ENCODE measurements at places on chromosomes 13 and 19.

- no peak for DNase-seq
These were observed 901.4 kb downstream of the EFNB2 start for GRCh38 chr13:105634059-105634458.

DNA sequence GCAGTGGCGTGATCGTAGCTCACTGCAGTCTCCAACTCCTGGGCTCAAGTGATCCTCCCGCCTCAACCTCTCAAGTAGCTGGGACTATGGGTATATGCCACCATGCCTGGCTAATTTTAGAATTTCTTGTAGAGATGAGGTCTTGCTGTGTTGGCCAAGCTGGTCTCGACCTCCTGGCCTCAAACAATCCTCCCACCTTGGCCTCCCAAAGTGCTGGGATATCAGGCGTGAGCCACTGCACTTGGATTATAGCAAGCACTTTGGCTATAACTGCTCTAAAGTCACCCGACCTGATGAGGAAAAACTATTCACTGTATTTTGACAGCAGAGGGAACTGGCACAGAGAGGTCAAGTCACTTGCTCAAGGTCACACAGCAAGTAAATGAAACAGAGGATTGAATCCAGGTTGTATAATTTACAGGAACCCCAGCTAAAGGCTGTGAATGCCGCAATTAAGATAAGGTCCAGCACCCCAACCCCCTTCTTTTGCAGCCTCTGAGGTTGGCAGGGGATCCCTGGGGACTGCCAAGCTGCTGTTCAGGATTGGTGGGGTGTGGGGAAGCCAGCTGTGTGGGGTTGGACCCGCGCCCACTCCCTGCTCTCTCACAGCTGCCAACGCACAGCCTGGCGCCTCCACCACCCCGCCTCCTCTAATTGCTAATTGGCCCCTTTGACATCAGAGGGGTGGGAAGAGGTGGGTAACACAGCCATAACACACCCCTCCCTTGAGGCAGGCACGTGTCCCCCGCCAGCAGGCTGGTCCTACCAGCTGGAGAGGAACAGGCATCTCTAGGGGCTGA, 6.0 kb downstream of the TMIGD2 start:
- peak; percentile 26 for DNase-seq

- peak; percentile 30 for DNase-seq
These were observed 9.0 kb downstream of the EPS15L1 start for GRCh38 chr19:16462757-16463250.

GRCh38 chr13:105167385-105167784, 1368.1 kb downstream of the EFNB2 start:
- no peak for DNase-seq

DNA sequence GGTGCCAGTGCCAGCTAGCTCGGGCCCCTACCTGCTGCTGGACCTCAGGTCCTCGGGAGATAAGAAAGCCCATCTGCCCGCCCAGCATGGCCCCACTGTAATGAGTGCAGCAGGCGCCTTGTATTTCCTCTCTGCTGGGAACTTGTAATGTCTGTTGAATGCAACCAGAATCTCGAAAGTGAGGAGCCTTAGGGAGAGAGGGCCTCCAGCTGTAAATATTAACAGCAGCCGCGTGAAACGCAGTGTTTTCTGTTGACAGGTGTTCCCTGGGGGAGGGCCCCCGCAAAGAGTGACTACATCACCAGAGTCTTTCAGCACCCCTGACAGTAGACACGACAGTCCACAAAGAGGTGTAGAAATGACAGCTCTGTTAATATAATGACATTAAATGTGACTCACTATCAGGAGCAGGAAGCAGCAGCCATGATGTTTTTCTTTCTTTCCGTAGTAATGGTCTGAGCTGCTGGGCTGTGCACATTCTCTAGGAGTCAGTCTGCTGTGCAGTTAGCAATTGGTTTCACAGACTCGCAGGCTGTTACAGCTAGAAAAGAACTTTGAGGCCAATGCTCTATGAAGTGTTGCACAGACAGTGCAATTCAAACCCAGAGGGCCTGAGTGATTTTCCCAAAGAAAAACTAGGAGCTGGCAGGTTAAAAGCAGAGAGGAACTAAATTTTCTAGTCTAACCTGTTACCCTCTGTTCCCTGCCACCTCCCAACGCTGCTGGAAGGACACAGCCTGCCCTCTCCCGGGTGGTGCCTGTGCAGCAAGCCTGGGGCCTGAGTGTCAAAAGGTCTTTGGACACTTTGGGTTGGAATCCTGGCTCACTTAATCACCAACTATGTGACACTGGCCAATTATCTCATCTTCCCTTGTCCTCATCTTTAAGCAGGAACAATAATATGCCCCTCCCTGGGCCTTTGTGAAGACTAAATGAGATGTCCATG, 58.6 kb upstream of the WASF3 start:
- no peak for DNase-seq

DNA sequence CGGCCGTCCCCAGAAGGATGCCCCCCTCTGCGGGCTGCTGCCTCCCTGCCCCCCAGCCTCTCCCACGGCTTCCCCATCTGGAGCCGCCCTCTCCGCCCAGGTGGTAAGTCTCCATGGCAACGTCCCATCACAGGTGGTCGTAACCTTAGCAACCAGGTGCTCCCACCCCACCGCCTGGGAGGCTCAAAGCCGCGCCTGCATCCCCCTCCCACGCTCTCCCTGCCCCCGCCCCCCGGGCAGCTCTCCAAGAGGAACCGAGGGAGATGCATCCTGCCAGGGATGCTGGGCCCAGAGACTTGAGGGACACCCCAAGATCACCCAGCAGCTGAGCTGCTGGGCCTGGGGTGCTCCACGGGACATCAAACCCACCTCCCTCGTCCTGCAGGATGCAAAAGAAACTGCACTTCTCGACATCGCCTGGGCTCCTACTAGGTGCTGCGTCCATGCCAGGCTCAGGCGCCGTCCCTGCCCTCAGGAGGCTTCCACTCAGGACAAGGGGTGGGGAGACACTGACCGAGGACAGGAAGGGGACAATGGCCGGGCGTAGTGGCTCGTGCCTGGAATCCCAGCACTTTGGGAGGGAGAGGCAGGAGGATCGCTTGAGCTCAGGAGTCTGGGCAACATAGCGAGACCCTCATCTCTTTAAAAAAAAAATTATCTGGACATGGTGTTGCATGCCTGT, 5.0 kb upstream of the LINGO3 start:
- no peak for DNase-seq

GRCh38 chr19:33693678-33694077, 71.9 kb downstream of the CHST8 start:
- no peak for DNase-seq

DNA sequence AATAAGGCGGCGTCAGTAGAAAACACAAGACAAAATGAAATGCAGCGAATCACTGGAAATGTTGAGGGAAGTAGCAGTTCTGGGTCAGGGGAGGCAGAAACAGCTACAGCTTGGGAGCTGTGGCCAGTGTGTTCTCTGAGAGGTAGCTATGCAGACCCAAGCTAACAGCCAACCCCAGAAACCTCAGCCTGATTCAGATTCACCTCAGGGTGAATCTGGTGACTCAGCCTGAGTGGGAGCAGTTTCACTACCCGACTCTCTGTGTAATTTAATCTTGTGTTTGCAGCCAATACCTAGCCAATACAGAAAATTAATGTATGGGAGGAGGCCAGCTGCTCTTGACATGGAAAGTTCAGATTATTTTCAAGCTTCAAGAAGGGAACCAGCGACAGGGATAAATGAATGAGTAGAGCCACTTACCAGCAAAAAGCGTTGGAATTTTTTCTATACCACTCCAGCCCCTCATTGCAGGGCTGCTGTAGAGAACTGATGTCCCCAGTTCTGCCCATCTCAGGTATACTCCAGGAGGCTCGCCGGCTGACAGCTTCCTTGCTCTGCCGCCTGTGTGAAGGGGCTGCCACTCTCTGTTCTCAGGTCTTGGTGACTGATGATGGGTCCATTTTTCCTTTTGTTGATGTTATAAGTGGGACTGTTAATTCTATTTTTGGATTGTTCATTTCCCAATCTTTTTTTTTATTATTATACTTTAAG, 8.9 kb downstream of the IGFL3 start:
- DNase-seq, result peak; percentile 25

DNA sequence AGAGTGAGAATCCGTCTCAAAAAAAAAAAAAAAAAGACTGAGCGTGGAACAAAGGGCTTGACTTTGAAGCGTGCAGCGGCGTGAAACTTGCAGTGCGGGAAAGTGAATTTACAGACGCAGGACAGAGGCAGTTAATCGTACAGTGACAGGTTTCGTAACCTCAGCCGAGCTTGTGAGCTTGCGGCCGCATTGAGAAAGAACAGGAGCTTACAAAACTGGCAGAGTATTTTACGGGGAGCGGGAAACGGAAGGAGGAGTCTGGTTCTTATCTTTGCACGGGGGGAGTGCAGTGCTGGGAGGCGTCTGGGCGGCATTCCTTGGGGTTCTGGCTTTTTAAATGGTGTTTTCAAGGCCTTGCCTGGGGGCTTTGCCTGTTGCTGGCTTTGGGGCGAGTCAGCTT, 6.0 kb upstream of the BSG start:
- DNase-seq, result peak; percentile 100

DNA sequence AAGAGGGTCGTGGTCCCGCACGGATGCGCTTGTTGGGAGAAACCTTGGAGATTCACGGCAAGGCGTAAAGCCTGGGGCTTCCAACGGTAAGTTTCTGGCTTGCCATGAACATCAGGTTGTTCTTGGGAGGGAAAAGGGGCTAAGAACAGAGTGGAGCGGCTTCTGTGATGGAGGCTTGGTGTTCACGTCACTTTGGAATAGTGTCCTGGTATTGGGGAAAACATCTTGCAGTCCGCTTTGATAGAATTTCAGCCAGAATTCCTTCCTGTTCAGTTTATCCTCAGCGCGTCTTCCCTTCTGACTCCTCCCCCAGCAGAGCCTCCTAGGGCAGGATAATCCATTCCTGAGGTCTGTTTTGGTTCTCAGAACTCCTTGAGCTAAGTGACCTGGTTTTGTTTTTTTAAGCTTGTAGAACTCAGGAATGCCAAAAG, 2.0 kb downstream of the KCTD15 start:
- DNase-seq, result peak; percentile 58

DNA sequence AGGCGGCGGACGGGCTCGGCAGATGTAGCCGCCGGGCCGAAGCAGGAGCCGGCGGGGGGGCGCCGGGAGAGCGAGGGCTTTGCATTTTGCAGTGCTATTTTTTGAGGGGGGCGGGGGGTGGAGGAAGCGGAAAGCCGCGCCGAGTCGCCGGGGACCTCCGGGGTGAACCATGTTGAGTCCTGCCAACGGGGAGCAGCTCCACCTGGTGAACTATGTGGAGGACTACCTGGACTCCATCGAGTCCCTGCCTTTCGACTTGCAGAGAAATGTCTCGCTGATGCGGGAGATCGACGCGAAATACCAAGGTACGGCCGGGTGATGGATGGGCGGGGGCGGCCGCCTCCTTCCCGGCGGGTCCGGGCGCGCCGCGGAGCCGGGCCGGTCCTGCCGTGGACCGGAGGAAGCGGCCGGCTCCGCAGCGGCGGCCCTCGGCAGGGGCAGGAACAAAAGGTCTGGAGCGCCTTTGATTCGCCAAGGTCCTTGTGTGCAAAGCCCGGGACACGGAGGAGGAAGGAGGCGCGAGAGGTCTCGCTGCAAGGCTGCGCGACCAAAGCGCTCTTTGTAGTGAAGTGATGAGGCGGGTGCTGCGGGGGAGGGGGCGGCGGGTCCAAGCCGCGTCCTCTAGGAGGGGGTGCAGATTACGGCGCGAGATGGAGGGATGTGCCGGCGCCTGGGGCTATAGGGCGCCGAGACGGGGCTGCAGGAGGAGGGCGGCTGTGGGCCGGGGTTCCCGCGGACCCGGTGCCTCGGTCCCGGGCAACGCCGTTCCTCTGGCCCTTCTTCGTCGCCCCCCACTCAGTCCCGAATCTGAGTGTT, 689 bp downstream of the ING1 start:
- DNase-seq, result peak; percentile 45

GRCh38 chr19:23799321-23799720, 40.6 kb upstream of the ZNF681 start:
- DNase-seq, result no peak

GRCh38 chr13:38743466-38743865, 56.6 kb downstream of the FREM2 start:
- no peak for DNase-seq

GRCh38 chr19:47352095-47352494, 3.0 kb downstream of the DHX34 start:
- DNase-seq, result no peak
